ENCODE measurements at places on chromosomes 6 and 20.

- no peak for DNase-seq
Measured at GRCh38 chr6:4603856-4604369, 172.3 kb upstream of the CDYL start.

GRCh38 chr6:42271834-42272805 is 54.5 kb upstream of the MRPS10 start:
- no peak for DNase-seq

DNA sequence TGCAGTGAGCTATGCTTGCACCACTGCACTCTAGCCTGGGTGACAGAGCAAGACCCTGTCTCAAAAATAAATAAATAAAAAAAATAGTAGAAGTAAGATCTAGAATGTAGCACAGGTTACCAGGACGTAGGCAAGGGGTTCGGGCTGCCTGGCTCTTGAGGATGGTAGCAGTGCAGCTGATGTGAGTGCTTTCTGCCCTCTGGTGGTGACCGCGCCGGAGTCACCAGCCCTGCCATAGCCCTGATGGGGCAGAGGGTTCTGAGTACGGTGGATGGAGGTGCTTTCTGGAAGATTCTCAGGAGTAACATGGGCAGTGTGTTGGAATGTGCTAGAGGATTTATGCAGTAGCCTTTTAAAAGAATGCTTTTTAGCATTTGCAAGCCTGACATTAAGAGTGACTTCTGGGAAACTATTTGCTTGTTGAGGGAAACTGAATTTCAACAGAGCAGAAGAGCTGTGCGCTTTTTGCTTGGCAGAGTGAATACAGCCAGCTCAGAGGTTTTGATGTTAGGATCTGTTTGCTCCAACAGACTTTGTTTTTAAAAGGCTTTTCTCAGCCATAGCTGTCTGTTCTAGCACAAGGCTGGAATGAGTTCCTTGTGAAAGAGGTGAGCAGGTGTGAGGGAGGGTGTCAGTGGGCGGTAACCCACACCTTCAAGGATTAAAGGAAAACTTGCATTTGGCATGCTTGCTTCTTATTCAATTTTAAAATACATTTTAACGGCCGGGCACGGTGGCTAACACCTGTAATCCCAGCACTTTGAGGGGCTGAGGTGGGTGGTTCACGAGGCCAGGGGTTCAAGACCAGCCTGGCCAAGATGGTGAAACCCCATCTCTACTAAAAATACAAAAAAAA is 65.9 kb downstream of the PTPN1 start:
- DNase-seq, result no peak

GRCh38 chr6:31525932-31526591 is 2.7 kb upstream of the MCCD1 start:
- no peak for DNase-seq

DNA sequence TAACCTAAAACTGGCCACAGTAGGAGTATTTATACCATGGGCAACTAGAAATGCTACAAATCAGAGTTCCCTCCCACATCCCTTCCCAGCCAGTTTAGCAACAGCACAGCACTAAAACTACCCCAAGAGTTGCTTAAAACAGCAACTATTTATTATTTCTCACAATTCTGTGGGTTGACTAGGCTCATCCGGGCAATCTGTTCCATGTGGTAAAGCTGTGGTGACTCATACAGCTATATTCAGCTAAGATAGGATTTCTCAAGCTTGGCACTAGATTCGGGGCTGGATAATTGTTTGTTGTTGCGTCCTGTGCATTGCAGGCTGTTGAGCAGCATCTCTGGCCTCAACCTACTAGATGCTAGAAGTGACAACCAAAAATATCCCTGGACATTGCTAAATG is 8.6 kb upstream of the HECA start:
- DNase-seq, result no peak

DNA sequence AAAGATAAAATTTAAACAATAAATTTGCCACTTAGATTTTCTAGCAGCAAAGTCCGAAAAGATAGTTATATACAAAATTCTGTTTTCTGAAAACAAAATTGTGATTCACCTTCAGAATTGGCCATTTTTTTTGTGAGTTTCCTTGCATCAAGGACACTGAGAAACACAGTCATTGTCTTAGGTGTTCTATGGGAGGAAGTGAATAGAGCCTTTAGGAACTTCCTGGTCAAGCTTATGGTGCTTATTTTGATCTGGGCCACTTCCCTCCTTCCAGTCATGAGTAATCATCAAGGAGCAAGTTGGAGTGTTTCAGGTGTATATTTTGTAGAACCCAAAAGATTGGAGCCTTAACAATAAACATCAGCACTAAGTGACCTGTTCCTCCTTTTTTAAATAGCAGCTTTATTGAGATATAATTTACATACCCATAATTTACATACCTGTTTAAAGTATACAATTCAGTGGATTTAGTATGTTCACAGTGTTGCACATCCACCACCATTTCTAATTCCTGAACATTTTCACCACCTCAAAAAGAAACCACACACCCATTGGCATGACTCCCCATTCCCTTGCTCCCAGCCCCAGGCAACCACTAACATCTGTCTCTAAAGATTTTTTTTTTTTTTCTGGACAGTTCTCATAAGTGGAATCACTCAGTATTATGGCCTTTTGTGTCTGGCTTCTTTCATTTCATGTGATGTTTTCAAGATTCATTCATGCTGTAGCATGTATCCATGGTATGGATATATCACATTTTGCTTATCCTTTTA is 17.6 kb downstream of the TMEM74B start:
- DNase-seq, result no peak

Measured in vagina (tissue), 2 donors.